H1 (cell line): ENCODE measurements at places on chromosomes 1 and 21.

- H3K4me1 ChIP-seq, result peaks cover 1% of the 10 kb centered on the region
- no peak overlapping the region for H3K4me3 ChIP-seq
- H3K27ac ChIP-seq, result no peak overlapping the region
- H3K27me3 ChIP-seq, result no peaks in the 10 kb centered on the region
Measured at GRCh38 chr1:226637147-226637935, 88.8 kb downstream of the STUM start.

GRCh38 chr1:70438529-70438928 is 27.5 kb downstream of the CTH start:
- H3K4me1 ChIP-seq, result peaks cover 9% of the 10 kb centered on the region
- no peak overlapping the region for H3K4me3 ChIP-seq
- no peak overlapping the region for H3K27ac ChIP-seq

GRCh38 chr1:203173566-203173965 is 2.1 kb downstream of the MYBPH start:
- H3K27me3 ChIP-seq, result no peaks in the 10 kb centered on the region
- no peak overlapping the region for H3K4me3 ChIP-seq
- no peak overlapping the region for H3K27ac ChIP-seq
- DNase-seq, result no peak
- peaks cover 7% of the 10 kb centered on the region; the same call in 1 of the 2 replicates for H3K4me1 ChIP-seq

GRCh38 chr21:37181059-37181458 is 86.1 kb downstream of the VPS26C start:
- no peak for DNase-seq
- no peak overlapping the region for H3K27ac ChIP-seq
- H3K36me3 ChIP-seq, result no peaks in the 10 kb centered on the region; the same call in 1 of the 2 replicates
- H3K27me3 ChIP-seq, result no peaks in the 10 kb centered on the region

- DNase-seq, result peak; percentile 86
- no peak overlapping the region for H3K4me3 ChIP-seq
- H3K36me3 ChIP-seq, result no peaks in the 10 kb centered on the region
- no peak overlapping the region for H3K27ac ChIP-seq
- H3K27me3 ChIP-seq, result peaks cover 5% of the 10 kb centered on the region; the same call in 1 of the 2 replicates
- peaks cover 22% of the 10 kb centered on the region for H3K4me1 ChIP-seq
Measured at GRCh38 chr1:157992031-157992832, 1.2 kb upstream of the KIRREL1 start.

DNA sequence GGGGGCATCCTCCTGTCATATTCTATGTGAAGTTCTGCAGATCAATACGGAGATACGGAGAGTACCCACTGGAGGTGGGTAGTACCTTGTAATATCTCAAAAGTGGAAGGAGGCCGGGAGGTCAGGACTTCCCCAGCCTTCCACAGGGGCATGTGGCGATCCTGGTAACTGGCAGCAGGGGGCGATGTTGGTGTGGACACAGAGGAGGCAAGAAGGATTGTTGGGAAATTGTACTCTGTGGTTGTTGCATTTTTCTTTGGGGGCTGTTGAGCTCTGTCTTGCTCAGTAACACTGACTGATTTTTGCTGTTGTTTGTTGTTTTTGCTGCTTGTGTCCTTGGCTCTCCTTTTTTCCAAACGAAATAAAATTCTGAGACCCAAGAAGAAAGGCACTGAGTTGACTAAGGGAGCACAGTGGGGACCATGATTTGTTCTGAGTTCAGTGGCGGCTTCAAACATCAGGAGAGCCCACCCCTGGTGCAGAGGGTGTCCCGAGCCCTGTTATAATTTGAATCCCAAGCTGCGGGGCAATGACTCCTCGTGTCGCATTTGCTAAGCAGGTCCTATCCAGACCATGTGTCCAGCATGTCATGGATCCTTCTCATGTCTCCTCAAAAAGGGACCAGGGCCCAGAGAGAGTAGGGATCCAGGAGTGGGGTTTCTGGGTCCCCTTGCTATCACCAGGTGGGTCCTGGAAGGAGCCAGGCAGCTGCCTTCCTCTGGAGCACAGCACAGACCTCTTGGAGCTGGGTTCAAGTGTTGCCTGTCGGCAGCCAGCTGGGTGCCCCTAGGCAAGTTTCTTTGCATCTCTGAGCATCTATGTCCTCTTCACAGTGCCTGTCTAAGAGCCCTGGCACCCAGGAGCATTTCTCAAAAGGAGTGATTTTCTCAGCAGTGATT is 22.8 kb downstream of the LHX4 start:
- no peak for DNase-seq
- no peaks in the 10 kb centered on the region for H3K36me3 ChIP-seq
- H3K4me3 ChIP-seq, result no peak overlapping the region
- peaks cover 22% of the 10 kb centered on the region for H3K4me1 ChIP-seq

DNA sequence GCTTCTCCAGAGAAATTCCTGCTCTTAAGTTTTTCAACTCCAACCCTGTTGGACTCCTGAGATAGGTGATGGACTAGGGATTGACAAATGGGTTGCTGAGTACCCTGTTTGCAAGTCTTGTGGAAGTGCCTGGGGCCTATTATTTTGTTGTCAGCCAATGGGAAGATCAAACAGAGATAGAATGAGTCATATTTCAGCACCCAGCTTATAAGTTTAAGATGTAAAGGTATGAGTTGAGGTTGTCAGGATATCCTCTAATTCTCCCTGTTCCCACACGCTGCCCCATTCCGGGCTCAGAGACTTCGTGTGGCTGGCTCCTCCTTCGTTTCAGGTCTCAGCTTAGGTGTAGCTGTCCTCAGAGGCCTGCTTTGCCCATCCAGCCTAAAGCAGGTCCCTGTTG is 91.8 kb downstream of the CENPF start:
- no peaks in the 10 kb centered on the region for H3K27me3 ChIP-seq
- DNase-seq, result no peak

DNA sequence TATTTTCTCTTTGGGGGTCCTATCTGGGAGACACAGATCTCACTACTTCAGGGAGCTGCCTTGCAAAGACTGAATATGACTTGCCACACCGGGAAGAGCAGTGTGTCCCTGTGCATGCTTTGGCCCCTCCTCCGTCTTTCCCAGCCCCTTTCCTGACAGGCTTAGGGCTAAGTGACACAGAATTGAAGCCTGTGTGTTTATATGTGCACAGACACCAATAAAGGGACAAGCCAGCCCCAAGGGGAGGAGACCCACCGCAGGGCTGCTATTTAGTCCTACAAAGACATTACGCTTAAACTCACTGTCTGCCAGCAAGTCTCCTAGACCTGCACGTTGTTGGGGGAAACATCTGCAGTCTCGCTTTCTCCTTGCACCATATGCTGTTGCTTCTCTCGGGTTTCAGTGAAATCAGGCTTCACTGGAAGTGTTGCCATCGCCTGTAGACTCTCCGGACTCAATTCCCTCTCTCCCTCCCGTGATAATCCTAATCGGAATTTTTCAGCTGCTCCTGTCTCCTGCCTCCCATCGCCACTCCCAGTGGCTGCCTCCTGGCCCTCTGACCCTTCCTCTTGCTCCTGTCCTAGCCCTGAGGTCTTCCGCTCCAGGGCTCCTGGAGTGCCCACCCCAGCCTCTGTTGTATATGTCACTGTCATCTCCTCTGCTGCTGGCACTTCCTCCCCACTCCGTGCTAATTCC is 58.5 kb upstream of the LRRC53 start:
- H3K27ac ChIP-seq, result no peak overlapping the region
- no peaks in the 10 kb centered on the region for H3K27me3 ChIP-seq
- H3K4me3 ChIP-seq, result no peak overlapping the region
- no peaks in the 10 kb centered on the region for H3K36me3 ChIP-seq
- peaks cover 2% of the 10 kb centered on the region for H3K4me1 ChIP-seq
- no peak for DNase-seq

DNA sequence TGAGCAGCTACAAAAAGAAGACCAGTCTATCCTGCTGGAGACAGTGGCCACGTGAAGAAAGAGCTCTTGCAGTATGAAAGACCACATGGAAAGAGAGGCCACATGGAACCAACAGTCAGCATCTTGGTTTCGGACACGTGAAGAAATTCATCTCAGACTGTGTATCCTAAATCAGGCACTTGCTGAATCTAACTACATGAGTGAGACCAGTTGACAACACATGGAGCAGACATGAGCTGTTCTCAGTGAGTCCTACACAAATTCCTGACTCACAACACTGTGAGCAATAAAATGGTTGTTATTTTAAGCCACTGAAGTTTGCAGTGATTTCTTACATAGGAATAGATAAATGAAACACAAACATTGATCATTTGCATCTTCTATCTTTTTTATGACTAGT is 2.4 kb upstream of the TAF1A start:
- DNase-seq, result no peak
- H3K27me3 ChIP-seq, result no peaks in the 10 kb centered on the region
- no peak overlapping the region for H3K27ac ChIP-seq
- H3K36me3 ChIP-seq, result no peaks in the 10 kb centered on the region
- H3K4me1 ChIP-seq, result no peaks in the 10 kb centered on the region
- H3K4me3 ChIP-seq, result no peak overlapping the region

GRCh38 chr1:42153624-42154023 is 414 bp downstream of the GUCA2B start:
- H3K4me1 ChIP-seq, result no peaks in the 10 kb centered on the region
- H3K4me3 ChIP-seq, result no peak overlapping the region
- H3K27me3 ChIP-seq, result no peaks in the 10 kb centered on the region
- H3K36me3 ChIP-seq, result no peaks in the 10 kb centered on the region
- H3K27ac ChIP-seq, result no peak overlapping the region

- no peak for DNase-seq
- no peaks in the 10 kb centered on the region for H3K4me1 ChIP-seq
- H3K27me3 ChIP-seq, result no peaks in the 10 kb centered on the region
- H3K36me3 ChIP-seq, result no peaks in the 10 kb centered on the region
- no peak overlapping the region for H3K27ac ChIP-seq
Measured at GRCh38 chr1:190277107-190277506, 200.6 kb downstream of the BRINP3 start.

GRCh38 chr1:53361541-53361961 is 33.7 kb upstream of the LRP8 start:
- no peaks in the 10 kb centered on the region for H3K36me3 ChIP-seq
- no peaks in the 10 kb centered on the region for H3K4me1 ChIP-seq
- H3K27me3 ChIP-seq, result no peaks in the 10 kb centered on the region

GRCh38 chr1:30286241-30286987 is 437.0 kb downstream of the MATN1 start:
- H3K27me3 ChIP-seq, result no peaks in the 10 kb centered on the region
- no peak overlapping the region for H3K27ac ChIP-seq
- no peaks in the 10 kb centered on the region for H3K36me3 ChIP-seq
- no peak overlapping the region for H3K4me3 ChIP-seq
- no peak for DNase-seq

DNA sequence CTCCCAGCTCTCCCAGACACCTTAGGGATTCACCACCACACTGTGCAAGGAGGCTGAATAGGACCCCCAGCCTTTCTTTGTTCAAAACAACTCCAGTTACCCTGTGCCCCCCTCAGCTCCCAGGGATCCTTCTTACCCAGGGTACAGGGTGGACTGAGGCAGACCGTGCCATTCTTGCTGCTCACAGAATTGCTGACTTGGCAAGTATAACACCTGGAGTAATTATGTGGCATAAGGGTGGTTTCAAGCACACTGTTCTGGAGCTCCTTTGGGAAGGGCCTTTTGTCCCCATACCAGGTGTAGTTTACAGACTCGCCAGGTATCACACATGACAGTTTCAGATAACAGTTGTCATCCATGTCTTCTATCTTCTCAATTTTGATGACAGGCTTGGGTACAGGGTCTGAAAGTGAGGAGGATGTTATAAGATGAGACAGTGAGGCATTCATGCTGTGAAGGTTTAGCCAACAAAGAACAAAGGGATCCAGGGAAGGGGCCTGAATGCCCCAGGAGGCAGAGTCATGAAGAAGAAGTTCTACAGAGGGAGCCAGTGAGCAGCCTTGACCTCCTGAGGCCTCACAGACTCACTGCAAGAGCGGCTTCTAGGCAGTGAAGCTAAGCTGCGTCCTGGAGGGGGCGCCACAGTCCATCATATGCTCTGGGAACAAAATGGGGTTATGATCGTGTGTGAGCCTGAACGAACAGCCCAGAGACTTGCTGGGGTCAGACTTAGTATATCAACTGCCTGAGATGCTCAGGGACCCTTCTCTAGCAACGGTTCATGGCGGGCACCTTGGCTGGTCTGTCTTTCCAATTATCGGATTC is 30.3 kb downstream of the CD48 start:
- H3K4me3 ChIP-seq, result no peak overlapping the region
- peak; percentile 92 for DNase-seq
- H3K4me1 ChIP-seq, result peaks cover 4% of the 10 kb centered on the region
- H3K27me3 ChIP-seq, result no peaks in the 10 kb centered on the region
- no peak overlapping the region for H3K27ac ChIP-seq

DNA sequence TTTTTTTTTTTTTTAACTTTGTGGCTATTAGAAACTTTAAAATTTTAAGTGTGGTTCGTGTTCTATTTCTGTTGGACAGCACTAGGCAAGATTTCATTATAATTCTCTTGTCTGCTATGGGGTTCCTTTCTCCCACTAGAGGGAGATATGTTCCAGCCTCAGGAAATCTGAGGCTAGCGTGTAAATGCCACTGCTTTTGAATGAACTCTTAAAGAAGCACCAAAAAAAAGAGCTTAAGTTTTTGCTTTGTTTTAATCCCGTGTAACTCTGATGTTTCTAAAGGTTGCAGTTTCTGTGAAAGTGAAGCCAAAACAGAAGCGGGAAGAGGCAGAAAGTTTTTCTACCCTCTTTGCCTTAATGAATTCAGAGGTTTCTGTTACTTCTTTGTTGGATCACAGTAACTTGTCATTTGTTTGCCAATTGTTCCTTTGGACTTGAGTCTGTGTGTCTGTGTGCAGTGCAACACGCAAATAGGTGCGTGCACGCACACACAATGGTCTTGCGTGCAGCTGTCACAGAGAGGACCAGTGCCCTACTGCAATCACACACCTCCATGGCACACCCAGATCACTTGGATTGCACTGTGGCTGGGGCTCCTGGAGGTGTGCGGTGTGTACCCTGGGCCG is 32.3 kb downstream of the HHAT start:
- H3K27ac ChIP-seq, result no peak overlapping the region
- no peaks in the 10 kb centered on the region for H3K36me3 ChIP-seq
- no peaks in the 10 kb centered on the region for H3K27me3 ChIP-seq
- H3K4me1 ChIP-seq, result peaks cover 6% of the 10 kb centered on the region; the same call in 1 of the 2 replicates
- H3K4me3 ChIP-seq, result no peak overlapping the region

DNA sequence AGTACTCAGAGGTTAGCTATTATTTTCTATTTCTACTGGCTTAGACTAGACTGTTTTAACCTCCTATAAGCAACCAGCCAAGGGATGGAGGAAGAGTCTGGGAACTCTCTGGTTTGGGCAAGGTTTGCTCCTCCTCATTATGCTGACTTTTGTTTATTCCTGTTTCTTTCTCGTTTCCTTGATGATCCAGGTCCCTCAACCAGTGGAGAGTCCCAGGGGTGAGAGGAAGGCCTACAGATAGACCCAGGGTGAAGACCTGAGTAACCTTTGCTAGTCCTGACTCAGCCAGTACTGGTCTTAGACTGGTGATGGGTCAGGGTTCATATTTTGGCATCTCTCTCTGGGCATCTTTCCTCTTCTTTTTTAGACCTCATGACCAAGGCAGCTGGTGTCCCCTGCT is 5.4 kb downstream of the TUFT1 start:
- H3K4me3 ChIP-seq, result no peak overlapping the region
- no peak for DNase-seq
- peaks cover 10% of the 10 kb centered on the region for H3K4me1 ChIP-seq
- no peaks in the 10 kb centered on the region for H3K27me3 ChIP-seq
- H3K27ac ChIP-seq, result 0 out of 2 replicates have a peak overlapping the region, but pooled peaks have one; percentile 43

GRCh38 chr1:17635811-17636210 is 96.3 kb downstream of the ARHGEF10L start:
- no peaks in the 10 kb centered on the region for H3K4me1 ChIP-seq
- DNase-seq, result no peak
- no peaks in the 10 kb centered on the region for H3K27me3 ChIP-seq
- no peak overlapping the region for H3K27ac ChIP-seq
- no peak overlapping the region for H3K4me3 ChIP-seq
